ENCODE measurements at places on chromosomes 2 and 18.

DNA sequence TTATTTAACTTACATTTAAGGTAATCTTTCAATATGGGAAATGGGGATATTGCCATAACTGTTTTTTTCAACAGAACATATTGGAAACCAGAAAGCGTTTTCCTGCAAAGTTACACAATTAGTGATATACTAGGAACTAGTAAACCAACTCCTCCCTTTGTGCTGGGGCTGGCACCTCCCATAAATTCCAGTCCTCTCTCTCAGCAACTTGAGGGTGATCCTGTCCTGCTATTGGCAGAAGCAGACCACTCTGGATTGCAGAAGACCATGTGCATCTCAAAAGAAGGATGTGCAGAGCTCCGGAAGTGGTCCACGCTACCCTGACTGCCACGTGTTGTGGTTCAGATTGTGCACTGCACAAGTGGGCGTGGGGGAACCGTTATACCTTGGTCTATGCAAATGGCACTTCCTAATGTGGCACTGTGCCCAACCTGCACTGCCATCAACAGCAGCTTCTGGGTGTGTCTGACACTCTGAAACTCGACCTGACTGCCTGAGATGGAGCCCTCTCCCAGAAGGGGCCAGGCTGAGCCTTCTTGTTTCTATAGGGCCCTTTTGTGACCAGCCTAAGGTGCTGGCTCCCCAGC, 219.2 kb downstream of the ZNF516 start:
- DNase-seq = no peak

GRCh38 chr2:42243297-42243696, 74.1 kb downstream of the EML4 start:
- no peak for DNase-seq

GRCh38 chr2:124289615-124290014, 264.5 kb downstream of the CNTNAP5 start:
- no peak for DNase-seq

GRCh38 chr2:15850534-15850933, 89.8 kb upstream of the MYCN start:
- DNase-seq = no peak

DNA sequence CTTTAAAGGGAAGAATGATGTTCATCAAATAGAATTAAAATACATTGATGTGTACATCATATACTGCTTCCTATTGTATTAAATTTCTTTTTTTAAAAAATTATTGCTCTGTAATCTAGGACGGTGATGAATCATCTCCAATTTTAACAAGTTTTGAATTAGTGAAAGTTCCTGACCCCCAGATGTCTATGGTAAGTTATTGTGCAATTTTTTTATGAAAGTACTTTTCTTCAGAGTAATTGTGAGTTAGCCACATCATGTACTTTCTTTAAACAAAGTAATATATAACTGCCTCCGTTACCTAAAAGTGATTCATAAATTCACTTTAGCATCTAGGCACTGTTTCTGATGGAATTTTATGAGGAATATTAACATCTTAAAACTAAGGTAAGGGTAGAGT, 38.1 kb downstream of the PIK3C3 start:
- no peak for DNase-seq

GRCh38 chr2:174781996-174782395, 17.7 kb upstream of the CHRNA1 start:
- DNase-seq = no peak

DNA sequence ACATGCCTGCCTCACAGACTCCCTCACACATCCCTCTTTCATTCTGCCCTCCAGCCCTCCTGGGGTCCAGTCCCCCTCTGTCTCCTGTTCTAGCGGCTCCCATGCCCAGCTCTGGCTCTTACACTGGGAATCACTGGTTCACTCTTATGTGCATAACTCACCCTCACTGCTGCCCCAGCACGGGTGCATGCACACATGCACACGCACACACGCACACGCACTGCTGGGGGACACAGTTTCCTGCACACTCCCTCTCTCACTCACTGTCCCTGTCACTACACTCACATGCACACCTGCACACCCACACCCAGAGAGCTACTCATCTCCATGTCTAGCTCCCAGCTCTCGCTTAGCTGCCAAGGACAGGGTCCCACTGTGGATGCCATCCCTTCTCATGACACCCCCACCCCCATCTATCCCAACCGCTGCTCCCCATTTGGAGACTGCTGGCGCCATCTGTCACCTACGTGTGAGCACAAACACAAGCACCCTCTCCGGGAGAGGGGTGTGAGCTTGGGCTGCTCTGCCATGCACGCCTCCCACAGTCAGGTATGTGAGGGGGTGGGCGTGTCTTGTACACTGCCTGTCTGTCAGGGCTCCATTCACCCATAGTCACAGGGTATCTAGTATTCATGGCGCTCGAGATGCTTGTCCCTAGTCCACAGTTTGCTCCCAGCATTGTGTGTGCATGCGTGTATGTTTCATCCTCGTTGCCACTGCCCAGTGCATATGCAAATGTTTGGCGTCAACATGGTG, 1.8 kb downstream of the ASIC4 start:
- DNase-seq = no peak

- no peak for DNase-seq
Measured at GRCh38 chr2:164813535-164813934, 28.1 kb downstream of the COBLL1 start.

DNA sequence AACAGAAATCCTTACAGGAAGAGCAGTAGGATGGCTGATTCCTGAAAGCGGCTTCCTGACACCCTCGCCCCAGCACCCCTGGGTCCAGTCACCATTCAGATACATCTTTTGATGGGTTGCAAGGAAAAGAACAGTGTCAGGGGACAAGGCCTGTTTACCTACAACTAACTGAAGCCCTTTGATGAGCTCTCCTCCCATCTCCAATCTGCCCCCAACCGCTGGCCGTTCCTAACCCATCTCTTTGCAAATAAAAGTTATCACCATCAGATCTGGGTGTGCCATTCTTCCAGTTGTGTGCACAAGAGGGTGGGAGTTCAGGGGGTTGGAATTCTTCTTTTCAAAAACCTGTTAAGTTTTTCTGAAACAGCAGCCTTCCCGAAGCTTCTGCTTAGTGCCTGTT, 48.9 kb downstream of the ARL4C start:
- DNase-seq = no peak

GRCh38 chr2:51145761-51146160, 113.8 kb upstream of the NRXN1 start:
- no peak for DNase-seq
